Activated naive CD4-positive, alpha-beta T cell treated with anti-CD3 and anti-CD28 coated beads, Interleukin-2, amount 50 U/mL, for 72 hours (primary cell): ENCODE measurements at places on chromosomes 3 and 15. TPM values are rescaled to one million over a fixed set of nuclear protein-coding genes. Genes with fewer than 3 reads are reported as not detected.

DNA sequence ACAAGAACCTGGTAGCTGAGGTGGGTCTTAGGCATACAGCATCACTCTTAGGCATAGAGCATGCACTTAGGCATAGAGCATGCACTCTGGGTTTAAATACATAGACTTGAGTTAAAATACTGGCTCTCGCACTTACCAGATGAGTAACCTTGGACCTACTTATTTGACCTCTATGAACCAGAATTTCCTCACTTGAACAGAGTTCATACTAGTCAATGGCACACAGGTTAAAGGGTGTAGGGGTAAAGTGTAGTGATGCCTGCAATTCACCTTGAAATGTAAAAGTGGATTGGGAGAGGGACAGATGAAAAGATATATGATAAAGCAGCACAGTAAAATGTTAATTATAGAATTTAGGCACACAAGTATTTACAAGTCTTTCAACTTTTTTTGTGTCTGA lies 1.6 kb downstream of the RUVBL1 start:
- no peak for DNase-seq

DNA sequence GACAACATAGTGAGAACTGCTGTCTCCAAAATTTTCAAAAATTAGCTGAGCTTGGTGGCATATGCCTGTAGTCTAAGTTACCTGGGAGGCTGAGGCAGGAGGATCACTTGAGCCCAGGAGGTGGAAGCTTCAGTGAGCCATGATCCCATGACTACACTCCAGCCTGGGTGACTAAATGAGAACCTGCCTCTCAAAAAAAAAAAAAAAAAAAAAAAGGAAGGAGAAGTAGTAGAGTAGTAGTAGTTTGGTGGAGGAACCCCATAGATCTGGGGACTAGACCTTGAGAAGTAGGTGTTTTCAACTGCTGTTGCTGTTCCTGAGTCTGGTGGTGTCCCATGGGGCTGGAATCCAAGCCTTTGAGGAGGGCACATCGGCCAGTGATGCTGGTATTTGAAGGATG lies 38.4 kb upstream of the UBE2E2 start:
- no peak for DNase-seq

The CCR3 gene
- not detected for total RNA-seq

GRCh38 chr3:184348057-184348382 lies 10.6 kb downstream of the FAM131A start:
- DNase-seq: no peak

GRCh38 chr3:115628075-115628412 lies 4.7 kb downstream of the GAP43 start:
- DNase-seq: no peak

- no peak for DNase-seq
Measured at GRCh38 chr3:11371747-11372146, 99.5 kb downstream of the ATG7 start.

GRCh38 chr3:167780214-167780883 lies 44.8 kb downstream of the SERPINI1 start:
- no peak for DNase-seq

DNA sequence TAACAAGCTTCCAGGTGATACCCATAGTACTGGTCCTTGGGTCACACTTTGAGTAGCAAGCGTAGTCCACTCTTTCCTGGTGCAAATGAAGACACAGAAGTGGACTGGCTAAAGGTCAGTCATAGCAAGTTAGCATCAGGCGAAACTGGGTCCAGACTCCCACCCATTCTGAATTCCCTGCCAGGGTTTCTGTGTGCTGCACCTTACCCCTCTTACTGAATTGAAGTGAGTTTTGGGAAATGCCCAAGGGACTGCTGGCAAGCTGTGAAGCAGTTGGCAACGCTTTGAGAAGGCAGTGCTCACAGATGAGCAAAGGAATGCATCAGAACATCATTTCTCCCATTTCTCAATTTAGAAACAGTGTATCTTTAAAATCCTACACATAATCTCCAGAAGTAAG lies 1.8 kb upstream of the LSG1 start:
- no peak for DNase-seq

DNA sequence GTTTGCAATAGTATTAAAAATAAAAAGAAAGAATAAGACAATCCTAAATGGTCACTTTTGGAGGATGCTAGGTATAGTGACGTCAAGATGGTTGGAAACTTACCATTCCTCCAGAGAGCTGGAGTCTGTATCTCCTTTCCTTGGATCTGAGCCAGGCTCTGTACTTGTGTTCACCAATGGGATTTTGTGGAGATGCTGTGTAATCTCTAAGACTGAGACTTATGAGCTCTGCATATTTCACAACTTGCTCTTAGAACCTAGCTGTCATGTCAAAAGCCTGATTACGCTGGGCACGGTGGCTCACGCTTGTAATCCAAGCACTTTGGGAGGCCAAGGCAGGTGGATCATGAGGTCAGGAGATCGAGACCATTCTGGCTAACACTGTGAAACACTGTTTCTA lies 126.8 kb upstream of the CLSTN2 start:
- DNase-seq: no peak

DNA sequence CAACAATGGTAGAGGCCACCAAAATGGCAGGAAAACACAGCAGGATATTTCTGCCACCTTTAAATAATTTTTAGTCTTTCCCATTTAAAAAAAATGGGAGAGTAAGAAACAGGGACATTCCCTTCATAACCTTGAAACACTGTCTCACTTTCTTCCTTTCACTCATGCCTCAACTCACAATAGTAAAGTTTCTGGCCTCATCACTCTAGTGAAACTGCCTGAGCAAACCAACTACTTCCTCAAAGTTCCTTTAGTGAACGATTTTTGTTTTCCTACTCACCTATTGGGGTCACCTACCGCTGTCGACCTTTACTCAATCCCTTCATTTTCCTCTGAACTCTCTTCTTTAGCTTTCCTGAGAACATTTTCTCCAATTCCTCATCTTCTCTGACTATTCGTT lies 33.0 kb downstream of the SHC4 start:
- DNase-seq: no peak

- peak; percentile 51 for DNase-seq
Measured at GRCh38 chr15:85618956-85619491, 175.7 kb downstream of the KLHL25 start.

The GOLGA6A gene
- 1.1 TPM for total RNA-seq

DNA sequence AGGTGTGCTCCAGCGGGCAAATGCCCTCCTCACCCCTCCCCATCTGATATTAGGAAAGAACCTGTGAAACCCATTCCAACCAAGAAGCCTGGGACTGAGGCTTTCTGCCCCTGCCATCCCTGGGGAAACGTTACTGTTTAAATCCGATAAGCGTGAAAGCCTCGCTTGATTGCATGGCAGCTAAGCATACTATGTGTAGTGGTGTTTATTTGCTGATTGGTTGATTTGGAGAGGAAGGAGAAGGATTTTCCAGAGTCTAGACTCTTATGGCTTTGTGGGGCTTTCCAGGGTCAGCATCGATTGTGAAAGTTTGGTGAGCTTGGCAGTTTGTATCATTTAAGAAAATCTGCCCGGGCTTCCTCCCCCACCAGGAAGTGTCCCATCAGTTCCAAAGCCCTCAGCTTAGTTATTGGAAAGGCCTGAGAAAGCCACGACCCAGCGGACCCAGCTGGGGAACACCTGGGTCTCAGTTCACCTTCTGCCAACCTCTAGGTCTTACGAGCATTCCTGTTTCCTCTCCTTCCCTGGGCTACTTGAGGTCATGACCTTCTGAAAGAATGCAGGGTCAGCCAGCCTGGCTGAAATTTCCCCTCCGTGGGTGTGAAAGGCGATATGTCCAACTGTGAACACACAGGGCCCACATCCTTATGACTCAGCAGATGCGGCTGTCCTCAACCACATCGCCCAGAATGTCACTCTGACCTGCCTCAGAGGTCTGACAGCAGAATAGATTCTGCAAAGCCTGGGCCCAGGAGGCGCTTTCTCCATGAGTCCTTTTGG lies 62.8 kb upstream of the HERC1 start:
- peak; percentile 61 for DNase-seq

The ARRDC4 gene
- 0.60 TPM for total RNA-seq

GRCh38 chr3:52887166-52887565 lies 10.2 kb downstream of the STIMATE start:
- DNase-seq: no peak

DNA sequence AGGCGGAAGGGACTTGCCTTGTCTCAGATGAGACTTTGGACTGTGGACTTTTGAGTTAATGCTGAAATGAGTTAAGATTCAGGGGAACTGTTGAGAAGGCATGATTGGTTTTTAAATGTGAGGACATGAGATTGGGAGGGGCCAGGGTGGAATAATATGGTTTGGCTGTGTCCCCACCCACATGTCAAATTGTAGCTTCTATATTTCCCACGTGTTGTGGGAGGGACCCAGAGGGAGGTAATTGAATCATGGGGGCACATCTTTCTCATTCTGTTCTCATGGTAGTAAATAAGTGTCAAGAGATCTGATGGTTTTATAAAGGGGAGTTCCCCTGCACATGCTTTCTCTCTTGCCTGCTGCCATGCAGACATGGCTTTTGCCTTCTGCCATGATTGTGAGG lies 89.2 kb downstream of the CGGBP1 start:
- DNase-seq: no peak

DNA sequence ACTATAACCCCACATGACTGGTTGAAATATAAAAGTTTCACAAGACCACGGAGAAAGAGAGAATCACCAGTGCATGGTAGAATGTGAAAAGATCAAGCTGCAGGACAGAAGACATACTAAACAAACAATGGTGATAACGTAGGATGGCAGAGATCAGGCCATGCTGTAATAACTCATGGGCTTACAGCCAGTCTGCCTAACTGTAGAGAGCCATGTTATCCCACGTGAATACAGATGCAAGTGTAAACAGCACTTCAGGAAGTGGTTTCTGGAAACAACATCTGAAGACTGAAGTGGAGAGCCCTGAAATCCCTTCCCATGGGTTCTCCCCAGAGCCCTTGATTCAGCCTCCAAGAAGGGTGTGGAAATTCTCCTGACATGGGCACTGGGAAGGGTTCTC lies 103.2 kb upstream of the SLCO2A1 start:
- DNase-seq: no peak

The TMF1 gene
- total RNA-seq: 43.2 TPM

The CDHR4 gene
- 0.25 TPM for total RNA-seq

The SNTN gene
- not detected for total RNA-seq

The TFRC gene
- 396 TPM for total RNA-seq

The IL5RA gene
- not detected for total RNA-seq

The TMEM115 gene
- 10.9 TPM for total RNA-seq

GRCh38 chr3:187852842-187853730 lies 107.8 kb upstream of the BCL6 start:
- no peak for DNase-seq

The CPLX3 gene
- total RNA-seq: 0.25 TPM

The ILDR1 gene
- not detected for total RNA-seq

DNA sequence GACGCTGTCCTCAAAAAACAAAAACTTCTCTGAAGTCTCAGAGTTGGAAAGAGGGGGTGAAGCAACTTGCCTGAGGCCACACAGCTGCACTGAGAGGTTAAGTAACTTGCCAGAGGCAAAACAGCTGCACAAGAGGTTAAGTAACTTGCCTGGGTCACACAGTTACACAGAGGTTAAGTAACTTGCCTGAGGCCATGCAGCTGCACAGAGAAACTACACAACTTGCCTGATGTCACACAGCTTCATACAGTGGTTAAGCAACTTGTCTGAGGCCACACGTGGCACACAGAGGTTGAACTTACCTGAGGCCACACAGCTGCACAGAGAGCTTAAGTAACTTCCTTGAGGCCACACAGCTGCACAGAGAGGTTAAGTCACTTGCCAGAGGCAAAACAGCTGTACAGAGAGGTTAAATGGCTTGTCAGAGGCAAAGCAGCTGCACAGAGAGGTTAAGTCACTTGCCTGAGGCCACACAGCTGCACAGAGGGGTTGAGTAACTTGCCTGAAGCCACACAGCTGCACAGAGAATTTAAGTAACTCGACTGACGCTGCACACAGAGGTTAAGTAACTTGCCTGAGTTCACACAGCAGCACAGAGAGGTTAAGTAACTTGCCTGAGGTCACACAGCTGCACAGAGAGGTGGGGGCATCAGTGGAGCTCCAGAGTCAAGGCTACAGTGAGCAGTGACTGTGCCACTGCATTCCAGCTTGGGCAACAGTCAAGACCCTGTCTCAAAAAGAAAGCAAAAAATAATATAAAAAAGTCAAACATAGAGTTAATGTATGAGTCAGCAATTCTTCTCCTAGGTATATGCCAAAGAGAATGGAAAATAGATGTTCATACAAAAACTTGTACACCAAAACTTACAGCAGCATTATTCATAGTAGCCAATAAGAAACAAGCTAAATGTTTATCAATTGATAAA lies 12.0 kb upstream of the ACAD9 start:
- DNase-seq: no peak

The NDN gene
- total RNA-seq: 1.6 TPM

- DNase-seq: no peak
Measured at GRCh38 chr3:52456169-52456799, 880 bp downstream of the NISCH start.

The CHRD gene
- not detected for total RNA-seq

The LRRC3B gene
- not detected for total RNA-seq

The SMAD6 gene
- 0.70 TPM for total RNA-seq

The MUC20 gene
- total RNA-seq: 2.2 TPM

DNA sequence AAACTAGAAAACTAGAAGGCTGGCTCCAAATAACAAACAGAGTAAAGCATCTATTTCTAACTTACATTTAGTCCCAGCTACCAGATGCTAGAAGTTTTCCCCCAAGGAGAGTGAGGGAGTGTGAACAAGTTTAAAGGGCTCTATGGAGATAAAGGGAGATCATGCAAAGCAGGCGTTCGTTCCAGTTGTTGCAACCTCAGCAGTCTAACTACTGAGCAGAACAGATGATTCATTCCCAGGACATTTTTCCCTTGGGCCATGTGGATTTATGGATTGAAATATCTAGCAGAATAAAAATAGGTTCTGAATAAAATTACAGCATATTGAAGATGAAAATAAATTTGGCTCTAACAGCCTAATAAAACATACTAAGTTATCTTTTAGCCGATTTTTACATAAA lies 154.8 kb upstream of the TTC14 start:
- no peak for DNase-seq

GRCh38 chr3:188489639-188490405 lies 335.9 kb downstream of the LPP start:
- no peak for DNase-seq

- DNase-seq: no peak
Measured at GRCh38 chr3:186283096-186283495, 78.9 kb downstream of the DGKG start.

DNA sequence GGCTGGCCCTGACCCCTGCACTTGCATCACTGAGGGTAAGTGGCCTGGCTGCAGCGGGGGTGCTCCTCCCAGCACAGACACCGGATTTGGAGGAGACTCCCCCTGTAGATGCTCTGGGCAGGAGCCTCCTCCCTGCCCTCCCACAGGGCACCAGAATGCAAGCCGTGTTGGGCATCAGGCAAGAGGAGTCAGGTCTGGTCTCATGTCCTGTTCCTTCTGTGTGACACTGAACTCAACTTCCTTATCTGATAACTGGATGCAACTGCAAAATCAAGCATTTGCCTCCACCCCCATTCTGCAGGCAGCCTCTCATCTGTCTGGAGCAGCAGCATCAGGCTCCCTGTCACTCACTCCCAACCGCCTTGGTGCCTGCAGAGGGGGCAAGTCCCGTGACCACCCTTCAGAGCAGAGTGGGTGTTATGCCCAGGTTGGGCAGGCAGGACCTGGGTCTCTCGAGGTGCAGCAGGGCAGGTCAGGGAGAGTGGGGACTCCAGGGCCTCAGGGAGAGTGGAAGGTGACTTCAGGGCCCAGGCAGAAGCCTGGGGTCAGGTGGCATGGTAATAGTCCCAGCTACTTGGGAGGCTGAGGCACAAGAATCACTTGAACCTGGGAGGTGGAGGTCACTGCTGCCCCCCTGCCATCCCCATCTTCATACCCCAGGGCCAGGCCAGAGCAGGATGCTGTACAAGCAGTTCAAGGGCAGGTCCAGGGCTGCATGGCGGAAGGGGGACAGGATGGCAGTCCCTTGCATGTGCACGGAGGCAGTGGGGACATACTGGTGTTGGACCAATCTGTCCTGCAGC lies 10.5 kb upstream of the RPL29 start:
- DNase-seq: no peak
